ENCODE measurements at places on chromosomes 2 and 18. TPM values are rescaled to one million over a fixed set of nuclear protein-coding genes. Genes with fewer than 3 reads are reported as not detected.
A peak's percentile ranks its signal among the peaks of the same experiment; 100 is the strongest.

DNA sequence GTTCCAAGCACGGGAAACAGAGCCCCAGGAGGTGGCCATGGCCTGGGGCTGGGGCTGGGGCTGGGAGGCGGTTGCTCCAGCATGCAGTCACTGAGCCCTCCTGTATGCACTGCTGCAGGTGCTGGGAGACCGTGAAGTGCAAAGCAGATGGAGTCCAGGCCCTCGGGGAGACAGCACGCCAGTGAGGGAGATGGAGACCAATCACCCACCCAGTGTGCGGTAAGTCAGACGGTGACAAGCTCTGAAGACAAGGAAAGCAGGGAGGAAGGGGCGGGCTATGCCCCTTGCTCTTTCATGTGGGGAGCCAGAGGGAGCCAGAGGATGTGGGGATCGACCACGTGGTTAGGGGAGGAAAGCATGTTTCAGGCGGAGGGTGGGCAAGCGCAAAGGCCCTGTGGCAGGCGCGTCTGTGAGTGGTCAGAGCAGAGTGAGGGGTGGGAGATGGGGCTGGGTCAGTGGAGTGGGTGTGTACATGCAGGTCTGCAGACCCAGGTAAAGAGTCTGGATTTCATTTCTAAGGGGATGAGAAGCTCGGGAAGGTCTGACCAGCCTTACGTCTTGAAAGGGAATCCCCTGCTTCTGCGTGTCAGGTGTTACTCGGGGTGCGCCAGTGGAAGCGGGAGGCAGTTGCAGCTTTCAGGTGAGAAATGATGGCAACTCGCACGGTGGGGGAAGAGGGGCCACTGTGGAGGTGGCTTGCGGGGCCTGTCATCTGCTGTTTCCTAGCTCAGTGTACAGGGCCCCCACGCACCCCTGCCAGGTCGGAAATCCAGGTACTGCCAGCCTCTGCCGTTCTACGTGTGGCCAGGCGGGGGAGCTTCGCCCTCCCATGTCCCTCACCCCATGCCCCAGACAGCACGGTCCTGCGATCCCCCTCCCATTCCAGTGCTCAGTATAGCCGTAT, 19.4 kb downstream of the RRM2 start:
- no peak overlapping the region for H3K4me3 ChIP-seq
- no peak overlapping the region for H3K27ac ChIP-seq
- DNase-seq, result peak; percentile 57
- H3K36me3 ChIP-seq, result no peaks in the 10 kb centered on the region

- H3K27me3 ChIP-seq, result no peaks in the 10 kb centered on the region
- H3K36me3 ChIP-seq, result no peaks in the 10 kb centered on the region
- H3K27ac ChIP-seq, result no peak overlapping the region
- H3K4me1 ChIP-seq, result peaks cover 7% of the 10 kb centered on the region
- DNase-seq, result peak; percentile 41
- no peak overlapping the region for H3K4me3 ChIP-seq
These were observed 67.4 kb upstream of the HS6ST1 start for GRCh38 chr2:128386066-128386465.

The CENPA gene
- not detected for total RNA-seq

- no peak for DNase-seq
- H3K27me3 ChIP-seq, result no peaks in the 10 kb centered on the region
- no peaks in the 10 kb centered on the region for H3K36me3 ChIP-seq
These were observed 120.4 kb downstream of the PDE11A start for GRCh38 chr2:177952151-177952550.

GRCh38 chr18:76354348-76354747, 140.7 kb downstream of the ZNF516 start:
- no peak overlapping the region for H3K4me3 ChIP-seq
- H3K27ac ChIP-seq, result peak overlapping the region; percentile 41
- no peaks in the 10 kb centered on the region for H3K27me3 ChIP-seq
- peak; percentile 77 for DNase-seq
- no peaks in the 10 kb centered on the region for H3K36me3 ChIP-seq

DNA sequence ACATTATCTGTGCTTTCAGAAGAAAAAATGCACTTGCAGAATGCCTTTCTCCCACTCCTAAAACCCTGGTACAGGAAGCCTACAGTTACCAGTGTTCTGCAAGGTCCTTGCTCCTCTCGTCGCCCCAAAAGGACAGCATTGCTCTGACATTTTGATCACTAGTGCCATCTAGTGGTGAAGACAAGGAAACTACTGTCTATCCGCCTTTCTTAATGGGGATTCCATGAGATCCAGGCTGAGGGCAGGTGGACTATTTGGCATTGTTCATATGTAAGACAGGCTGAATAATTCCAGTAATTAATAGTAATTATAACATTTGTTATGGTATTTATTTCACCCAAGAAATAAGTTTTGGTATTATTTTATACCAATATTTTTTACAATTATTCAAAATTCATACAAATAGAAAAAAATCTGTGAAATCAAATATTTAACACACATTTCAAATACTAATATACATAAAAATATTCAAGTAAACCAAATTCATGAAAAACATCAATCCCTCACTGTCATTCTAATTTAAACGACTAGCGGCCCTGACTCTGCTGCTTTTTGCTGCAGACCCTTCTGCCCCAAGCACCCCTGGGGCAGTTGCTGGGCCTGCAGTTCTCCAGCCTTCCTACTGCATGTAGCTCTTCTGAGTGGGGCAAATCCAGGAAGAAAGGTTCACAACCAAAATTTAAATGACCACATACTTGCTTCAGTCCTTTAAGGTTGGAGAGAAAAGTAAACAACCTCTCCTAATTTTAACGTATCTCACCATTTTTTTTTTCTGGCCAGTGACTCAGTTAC, 19.0 kb downstream of the TPGS2 start:
- H3K4me3 ChIP-seq, result no peak overlapping the region
- no peak overlapping the region for H3K27ac ChIP-seq
- no peaks in the 10 kb centered on the region for H3K27me3 ChIP-seq
- H3K4me1 ChIP-seq, result no peaks in the 10 kb centered on the region
- peak; percentile 67 for DNase-seq

The SPP2 gene
- not detected for total RNA-seq

DNA sequence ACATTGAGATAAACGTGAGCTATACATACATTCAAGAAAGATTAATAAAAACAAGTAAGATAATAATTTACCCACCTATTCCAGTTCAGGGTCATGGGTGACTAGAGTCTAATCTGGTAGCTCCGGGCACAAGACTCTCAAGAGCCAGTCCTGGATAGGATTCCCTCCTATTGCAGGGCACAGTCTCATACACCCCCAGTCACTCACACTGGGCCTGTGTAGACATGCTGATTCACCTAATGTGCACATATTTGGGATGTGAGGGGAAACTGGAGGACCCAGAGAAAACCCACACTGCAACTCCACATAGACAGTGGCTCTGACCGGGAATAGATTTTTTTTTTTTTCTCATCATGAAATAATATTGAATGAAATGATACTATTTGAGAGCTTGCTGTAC, 81.5 kb upstream of the THUMPD2 start:
- no peaks in the 10 kb centered on the region for H3K27me3 ChIP-seq
- H3K4me3 ChIP-seq, result no peak overlapping the region
- no peak overlapping the region for H3K27ac ChIP-seq

DNA sequence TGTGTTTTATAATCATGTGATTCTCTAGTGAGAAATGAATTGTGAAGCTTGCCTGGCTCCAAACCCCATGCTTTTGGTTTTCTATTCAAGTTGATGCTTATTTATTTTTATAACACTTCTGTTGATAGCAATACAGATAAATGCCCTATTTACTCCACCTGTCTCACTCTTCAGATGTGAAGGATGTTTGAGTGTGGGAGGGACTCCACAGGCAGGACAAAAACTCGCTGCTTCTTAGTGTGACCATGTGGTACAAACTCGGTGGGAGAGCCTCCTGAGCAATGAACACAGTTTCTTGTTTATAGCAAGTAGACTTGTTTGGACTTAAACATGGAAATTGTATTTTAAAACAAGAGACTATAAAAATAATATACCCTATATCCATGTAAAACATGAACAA, 219.7 kb downstream of the GULP1 start:
- no peaks in the 10 kb centered on the region for H3K27me3 ChIP-seq
- no peak overlapping the region for H3K27ac ChIP-seq
- DNase-seq, result no peak
- no peak overlapping the region for H3K4me3 ChIP-seq

GRCh38 chr2:173157676-173158293, 82.1 kb downstream of the MAP3K20 start:
- no peak overlapping the region for H3K27ac ChIP-seq
- H3K27me3 ChIP-seq, result no peaks in the 10 kb centered on the region
- H3K4me3 ChIP-seq, result no peak overlapping the region
- H3K4me1 ChIP-seq, result peaks cover 52% of the 10 kb centered on the region

DNA sequence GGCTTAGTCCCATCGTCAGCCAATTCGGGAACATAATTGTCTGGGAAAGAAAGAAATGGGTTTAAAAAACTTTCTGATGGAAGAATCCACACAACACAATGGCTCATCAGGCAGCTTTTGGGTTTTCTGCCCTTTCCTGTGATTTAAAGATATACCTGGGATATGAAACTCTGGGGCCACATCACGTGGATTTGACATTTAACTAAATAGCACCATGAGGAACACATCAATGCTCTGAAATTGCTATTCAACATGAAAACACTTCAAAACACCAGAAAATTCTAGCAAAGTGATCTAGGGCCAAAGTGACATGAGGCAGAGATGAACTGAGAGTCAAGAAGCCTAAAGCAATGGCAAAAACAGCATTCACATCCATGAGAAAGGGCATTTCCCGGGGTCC, 237.5 kb upstream of the PXDN start:
- no peak for DNase-seq
- H3K4me3 ChIP-seq, result no peak overlapping the region
- H3K4me1 ChIP-seq, result no peaks in the 10 kb centered on the region
- H3K27ac ChIP-seq, result no peak overlapping the region
- H3K27me3 ChIP-seq, result no peaks in the 10 kb centered on the region

GRCh38 chr2:239035361-239035814, 187.5 kb downstream of the TWIST2 start:
- H3K4me3 ChIP-seq, result no peak overlapping the region
- no peak overlapping the region for H3K27ac ChIP-seq
- peaks cover 8% of the 10 kb centered on the region for H3K4me1 ChIP-seq
- no peaks in the 10 kb centered on the region for H3K27me3 ChIP-seq
- peak; percentile 76 for DNase-seq

The SLC35F6 gene
- 26.0 TPM for total RNA-seq

DNA sequence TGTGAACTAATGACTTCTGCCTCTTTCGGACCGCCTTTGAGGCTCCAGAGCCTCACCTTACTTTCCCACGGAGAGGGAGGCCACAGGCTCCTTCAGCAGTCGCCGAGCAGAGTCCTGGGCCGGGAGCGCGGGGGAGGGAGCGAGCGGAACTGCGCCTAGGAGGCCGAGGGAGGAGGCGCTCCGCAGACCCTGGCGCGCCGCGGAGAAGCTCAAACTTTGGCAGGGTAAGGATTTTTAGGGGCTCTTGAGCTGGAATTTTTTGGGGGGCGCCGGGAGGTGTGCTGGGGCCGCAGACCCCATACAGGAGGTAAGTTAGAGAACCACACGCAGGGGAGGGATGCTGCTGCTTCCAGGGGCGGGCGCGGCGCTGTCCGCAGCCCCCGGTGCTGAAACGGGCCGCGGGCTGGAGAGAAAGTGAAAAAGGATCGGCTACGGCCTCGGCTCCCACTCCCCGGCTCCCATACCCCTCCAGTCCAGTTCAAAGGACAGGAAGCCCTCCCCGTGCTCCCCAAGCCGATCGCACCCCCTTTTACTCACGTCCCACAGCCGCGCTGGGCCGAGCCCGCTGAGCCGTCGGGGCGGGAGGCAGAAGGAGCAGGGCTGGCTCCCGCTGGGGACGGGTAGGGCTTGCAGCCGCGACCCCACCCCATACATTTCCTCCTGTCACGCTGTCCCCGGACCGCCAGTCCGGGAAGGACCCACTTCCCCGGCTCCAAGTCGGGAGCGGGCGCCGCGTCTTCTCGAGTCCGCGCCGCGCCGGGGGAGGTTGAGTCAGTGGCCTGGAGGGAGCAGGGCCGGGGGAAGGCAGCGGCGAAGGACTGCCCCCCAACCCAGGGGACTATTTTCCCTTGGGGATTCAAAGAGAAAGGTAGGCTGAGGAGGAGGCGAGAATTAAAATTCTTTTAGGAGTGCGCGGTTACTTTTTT, at the start of gene CNGA3:
TSS of gene CNGA3 (plus strand) at position 146 of the 926 bp plus-strand sequence. CDS start 23,520 bp downstream, outside the sequence.
- no peaks in the 10 kb centered on the region for H3K36me3 ChIP-seq
- DNase-seq, result no peak
- H3K27ac ChIP-seq, result peak within 1 kb of the TSS; percentile 3

DNA sequence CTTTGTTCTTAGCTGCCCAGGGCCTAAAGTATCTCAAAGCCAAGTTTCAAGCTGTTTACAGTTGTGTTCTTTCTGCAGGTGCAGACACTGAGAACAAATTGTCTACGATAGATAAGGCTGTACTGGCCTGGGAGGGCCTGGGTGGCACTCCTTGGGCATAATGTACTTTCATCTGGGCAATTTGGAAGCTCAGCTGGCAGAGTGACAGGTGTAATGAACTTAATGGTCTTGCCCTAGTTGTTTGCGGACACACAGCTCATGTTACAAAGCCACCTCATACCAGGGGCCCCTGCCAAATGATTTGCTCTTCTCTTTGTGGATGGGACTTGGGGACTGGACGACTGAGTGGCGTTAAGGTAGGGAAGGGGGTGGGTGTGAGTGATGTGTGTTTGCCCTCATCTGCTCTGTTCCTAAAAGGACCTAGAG, 4.3 kb downstream of the LDLRAD4 start:
- no peak overlapping the region for H3K4me3 ChIP-seq
- no peaks in the 10 kb centered on the region for H3K36me3 ChIP-seq
- peaks cover 56% of the 10 kb centered on the region for H3K4me1 ChIP-seq
- no peaks in the 10 kb centered on the region for H3K27me3 ChIP-seq
- peak; percentile 72 for DNase-seq

DNA sequence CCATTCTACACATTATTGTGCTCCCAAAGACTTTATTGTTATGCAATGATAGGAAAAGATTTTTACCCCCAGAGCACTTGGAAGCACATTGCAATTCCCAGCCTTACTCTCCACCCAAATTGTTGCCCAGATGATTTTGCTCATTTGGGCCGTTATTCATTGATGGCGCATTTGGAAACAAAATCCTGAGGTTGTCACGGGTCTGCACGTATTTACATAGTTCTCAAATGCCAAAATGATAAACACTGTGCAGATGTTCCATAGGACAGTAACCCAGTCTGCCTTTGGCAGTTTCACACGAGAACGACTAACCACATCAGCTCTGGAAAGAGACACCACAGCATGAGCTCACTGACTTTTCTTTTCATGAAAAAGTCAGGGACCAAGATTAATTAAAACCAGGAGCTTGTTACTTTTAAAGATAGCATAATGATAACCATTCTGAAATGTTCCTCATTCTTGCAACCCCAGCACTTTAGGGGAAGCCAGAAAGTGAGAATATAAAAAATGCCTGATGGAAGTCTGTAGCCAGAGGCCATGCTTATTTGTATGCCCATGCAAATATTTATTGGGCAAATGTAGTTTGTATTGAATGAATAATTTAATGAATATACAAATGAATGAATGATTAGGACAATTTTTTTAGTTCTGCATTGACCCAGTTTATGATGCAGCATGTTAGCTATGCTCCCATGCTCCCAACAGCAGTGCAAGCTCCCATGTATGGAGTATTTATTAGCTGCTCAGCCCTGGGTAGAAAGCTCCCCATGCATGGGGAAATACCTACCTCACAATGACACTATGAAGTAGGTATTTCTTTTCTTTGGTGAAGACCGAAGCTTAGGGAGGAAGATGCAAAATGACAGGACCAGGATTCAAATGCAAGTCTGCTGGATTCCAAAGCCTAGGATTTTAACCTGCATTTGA, 84.6 kb downstream of the MAIP1 start:
- H3K4me1 ChIP-seq, result no peaks in the 10 kb centered on the region
- H3K4me3 ChIP-seq, result no peak overlapping the region
- no peak overlapping the region for H3K27ac ChIP-seq
- no peaks in the 10 kb centered on the region for H3K36me3 ChIP-seq
- no peaks in the 10 kb centered on the region for H3K27me3 ChIP-seq

Measured in sigmoid colon (tissue), 7 donors.